PC-3 (cell line): ENCODE measurements at places on chromosomes 11 and 22.

DNA sequence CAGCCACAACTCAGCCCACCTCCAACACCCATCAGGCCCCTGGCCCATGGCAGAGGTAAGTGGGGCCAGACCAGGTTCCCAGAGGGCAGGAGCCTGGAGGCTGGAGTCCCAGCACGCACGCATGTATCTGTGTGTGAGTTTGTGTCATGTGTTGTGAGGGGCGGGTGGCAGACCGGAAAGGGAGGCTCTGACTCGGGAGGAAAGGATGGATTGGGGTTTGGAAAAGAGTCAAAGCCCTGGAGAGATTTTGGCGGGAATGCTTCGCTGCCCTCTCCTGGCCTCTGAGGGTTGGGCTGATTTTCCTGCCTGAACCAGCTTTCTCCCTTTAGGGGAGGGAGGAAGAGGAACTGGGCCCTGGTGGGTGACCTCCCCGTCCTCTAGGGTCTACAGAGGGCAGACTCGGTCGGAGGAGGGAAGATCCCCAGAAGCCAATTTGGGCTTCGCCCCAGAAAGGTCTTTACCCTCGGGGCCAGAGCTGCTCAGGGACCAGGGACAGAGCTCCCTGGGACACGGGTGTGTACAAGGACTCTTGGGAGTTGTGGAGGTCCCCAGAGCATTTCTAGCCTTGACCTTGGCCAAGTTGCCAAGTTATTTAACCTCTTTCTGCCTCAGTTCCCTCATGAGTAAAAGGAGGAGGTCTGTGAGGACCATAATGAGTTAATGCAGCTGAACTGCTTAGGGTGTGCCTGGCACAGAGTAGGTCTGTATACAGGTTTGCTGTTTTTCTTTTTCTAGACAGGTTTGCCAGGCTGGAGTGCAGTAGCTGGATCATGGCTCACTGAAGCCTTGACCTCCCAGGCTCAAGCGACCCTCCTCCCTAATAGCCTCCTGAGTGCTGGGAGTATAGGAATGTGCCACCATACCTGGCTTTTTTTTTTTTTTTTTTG is 6.9 kb downstream of the C11orf68 start:
- DNase-seq, result peak; percentile 99
- H3K27ac ChIP-seq, result peak overlapping the region; percentile 93
- no peaks in the 10 kb centered on the region for H3K27me3 ChIP-seq
- no peaks in the 10 kb centered on the region for H3K36me3 ChIP-seq

- no peaks in the 10 kb centered on the region for H3K27me3 ChIP-seq
- no peak overlapping the region for H3K27ac ChIP-seq
- DNase-seq, result peak; percentile 63
- no peak overlapping the region for H3K4me3 ChIP-seq
- no peaks in the 10 kb centered on the region for H3K36me3 ChIP-seq
Measured at GRCh38 chr11:104343578-104343977, 179.6 kb upstream of the PDGFD start.

DNA sequence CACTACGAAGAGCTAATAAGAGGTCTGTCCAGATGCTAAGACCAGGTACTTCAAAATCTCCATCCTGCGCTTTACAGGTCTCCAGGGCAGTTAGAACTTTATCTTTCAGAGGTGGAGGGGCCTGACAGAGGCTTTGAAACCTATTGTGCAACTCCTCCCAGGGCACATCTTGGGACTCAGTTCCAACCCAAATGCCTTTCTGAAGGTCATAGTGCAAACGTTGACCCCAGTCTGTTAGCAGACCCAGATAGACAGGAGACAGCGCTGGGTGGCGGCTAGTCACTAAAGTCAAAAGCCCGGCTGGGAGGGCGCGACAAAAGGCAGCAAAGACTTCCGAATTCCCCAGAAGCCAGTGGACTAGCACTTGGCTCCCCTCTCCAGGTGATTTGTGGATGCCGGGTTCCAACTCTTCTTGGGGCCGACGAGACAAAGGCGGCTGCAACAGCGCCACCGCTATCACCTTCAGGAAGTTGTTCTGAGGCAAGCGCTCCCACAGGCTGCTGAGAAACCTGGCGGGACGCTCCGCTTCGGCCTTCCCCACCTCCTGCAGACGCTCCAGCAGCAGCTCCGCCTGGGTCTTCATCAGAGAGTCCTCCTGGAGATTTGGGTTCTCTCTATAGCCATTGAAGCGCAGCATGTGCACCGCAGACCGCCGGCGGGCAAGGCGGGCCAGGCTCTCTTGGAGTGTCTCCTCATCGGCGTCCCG is 728 bp downstream of the FANCF start:
- no peaks in the 10 kb centered on the region for H3K27me3 ChIP-seq
- peak overlapping the region; percentile 85 for H3K4me3 ChIP-seq
- H3K4me1 ChIP-seq, result peaks cover 3% of the 10 kb centered on the region; the same call in 1 of the 2 replicates
- H3K27ac ChIP-seq, result peak overlapping the region; percentile 82

- H3K4me1 ChIP-seq, result peaks cover 7% of the 10 kb centered on the region
- no peak overlapping the region for H3K4me3 ChIP-seq
- H3K27ac ChIP-seq, result peak overlapping the region; percentile 21
- H3K36me3 ChIP-seq, result no peaks in the 10 kb centered on the region
Measured at GRCh38 chr11:73585834-73586575, 11.9 kb downstream of the FAM168A start.

GRCh38 chr11:78952890-78953289 is 378.2 kb upstream of the NARS2 start:
- no peak for DNase-seq
- no peak overlapping the region for H3K27ac ChIP-seq
- no peak overlapping the region for H3K4me3 ChIP-seq
- no peaks in the 10 kb centered on the region for H3K36me3 ChIP-seq
- H3K27me3 ChIP-seq, result no peaks in the 10 kb centered on the region

DNA sequence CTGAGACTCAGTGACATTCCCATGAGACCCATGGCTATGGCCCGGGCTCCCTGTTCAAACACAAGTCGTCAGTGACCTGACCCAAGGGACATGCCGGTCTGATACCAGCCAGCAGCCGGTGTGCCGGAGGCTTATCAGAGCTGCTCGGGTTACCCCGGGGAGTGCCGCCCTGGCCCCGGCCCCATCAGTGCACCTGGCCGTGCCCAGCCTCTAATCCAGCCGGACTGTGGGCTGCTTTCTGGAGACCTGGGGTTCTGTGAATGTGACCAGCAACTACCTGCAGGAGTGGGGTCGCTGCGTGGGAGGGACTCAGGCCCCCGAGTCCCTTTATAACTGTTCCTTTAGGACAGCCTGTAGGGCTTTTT is 52.7 kb downstream of the LINC01488 start:
- no peak overlapping the region for H3K27ac ChIP-seq
- H3K36me3 ChIP-seq, result no peaks in the 10 kb centered on the region
- no peaks in the 10 kb centered on the region for H3K4me1 ChIP-seq

DNA sequence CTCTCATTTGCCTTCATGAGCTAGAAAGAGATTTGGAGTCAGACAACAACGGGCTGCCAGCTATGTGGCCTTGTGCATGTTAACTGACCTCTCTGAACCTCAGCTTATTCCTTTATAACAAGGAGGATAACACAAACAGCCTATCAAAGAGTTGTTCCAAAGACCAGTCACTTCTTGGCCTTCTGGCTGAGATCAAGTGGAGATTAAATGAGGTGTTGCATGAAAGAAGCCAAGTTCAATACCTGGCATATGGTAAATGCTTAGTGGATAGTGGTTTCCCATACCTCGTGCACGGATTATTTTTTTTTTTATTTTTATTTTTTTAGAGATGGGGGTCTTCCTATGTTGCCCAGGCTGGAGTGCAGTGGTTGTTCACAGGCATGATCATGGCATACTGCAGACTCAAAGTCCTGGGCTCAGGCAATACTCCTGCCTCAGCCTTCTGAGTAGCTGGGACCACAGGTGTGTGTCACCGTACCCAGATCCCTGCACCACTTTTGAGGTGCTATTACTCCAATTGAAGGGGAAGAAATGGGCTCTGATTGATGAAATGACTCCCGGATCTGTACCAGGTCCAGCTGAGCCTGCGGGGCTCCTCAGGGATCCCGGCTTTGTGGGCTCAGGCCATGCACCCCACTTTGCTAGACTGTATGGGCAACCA is 4.9 kb downstream of the LGALS1 start:
- H3K27ac ChIP-seq, result no peak overlapping the region
- H3K27me3 ChIP-seq, result no peaks in the 10 kb centered on the region
- H3K4me1 ChIP-seq, result peaks cover 12% of the 10 kb centered on the region

- no peak overlapping the region for H3K27ac ChIP-seq
- no peaks in the 10 kb centered on the region for H3K36me3 ChIP-seq
- H3K4me1 ChIP-seq, result no peaks in the 10 kb centered on the region
- DNase-seq, result peak; percentile 38
- no peaks in the 10 kb centered on the region for H3K27me3 ChIP-seq
Measured at GRCh38 chr11:106172386-106172991, 95.0 kb downstream of the AASDHPPT start.

DNA sequence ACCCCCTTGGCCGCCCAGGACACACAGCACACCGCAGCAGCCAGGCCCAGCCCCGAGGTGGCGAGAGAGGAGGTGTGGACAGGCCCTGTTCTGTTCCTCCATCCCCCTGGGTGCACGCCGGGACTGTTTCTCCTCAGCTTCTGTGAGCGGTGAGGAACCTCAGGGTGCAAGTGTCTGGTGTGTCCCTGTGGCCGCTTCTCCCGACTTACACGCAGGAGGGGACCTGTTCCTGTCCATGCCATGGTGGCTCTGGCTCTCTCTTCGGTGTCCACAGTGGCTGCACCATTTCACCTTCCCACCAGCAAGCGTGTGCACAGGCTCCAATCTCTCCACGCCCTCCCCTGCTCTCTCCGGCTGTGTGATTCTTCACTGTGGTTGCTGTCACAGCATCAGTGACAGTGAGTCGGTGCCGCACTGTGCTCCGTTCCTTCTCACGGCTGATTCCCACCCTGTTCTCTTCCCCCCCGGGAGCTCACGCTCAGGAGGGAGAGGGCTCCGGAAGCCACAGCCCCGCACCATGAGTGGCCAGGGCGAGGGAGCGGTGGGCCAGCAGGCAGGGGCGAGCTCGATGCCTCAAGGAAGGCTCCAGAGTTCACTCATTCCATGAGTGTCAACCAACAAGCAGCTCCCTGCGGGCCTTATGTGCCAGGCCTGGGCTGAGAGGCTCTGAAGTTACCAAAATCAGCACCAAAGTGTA is 18.6 kb upstream of the WNT7B start:
- no peak for DNase-seq
- no peaks in the 10 kb centered on the region for H3K27me3 ChIP-seq
- H3K4me1 ChIP-seq, result peaks cover 17% of the 10 kb centered on the region
- no peaks in the 10 kb centered on the region; the same call in 1 of the 2 replicates for H3K36me3 ChIP-seq
- H3K27ac ChIP-seq, result no peak overlapping the region

- H3K36me3 ChIP-seq, result no peaks in the 10 kb centered on the region
- peak overlapping the region; percentile 0; the same call in 1 of the 2 replicates for H3K4me3 ChIP-seq
- H3K4me1 ChIP-seq, result peaks cover 55% of the 10 kb centered on the region
- no peaks in the 10 kb centered on the region for H3K27me3 ChIP-seq
- H3K27ac ChIP-seq, result peak overlapping the region; percentile 55
- DNase-seq, result peak; percentile 98
Measured at GRCh38 chr11:117072517-117073461, 25.4 kb downstream of the SIK3 start.

GRCh38 chr11:9315078-9315688 is 790 bp upstream of the TMEM41B start:
- H3K4me3 ChIP-seq, result peak overlapping the region; percentile 98
- DNase-seq, result no peak
- H3K27me3 ChIP-seq, result no peaks in the 10 kb centered on the region
- H3K4me1 ChIP-seq, result peaks cover 24% of the 10 kb centered on the region
- 0 out of 2 replicates have a peak, but pooled peaks cover 3% of the 10 kb centered on the region for H3K36me3 ChIP-seq

GRCh38 chr11:122393209-122393860 is 262.2 kb upstream of the UBASH3B start:
- no peak overlapping the region for H3K4me3 ChIP-seq
- H3K27me3 ChIP-seq, result peaks cover 37% of the 10 kb centered on the region
- no peaks in the 10 kb centered on the region for H3K4me1 ChIP-seq
- no peak overlapping the region for H3K27ac ChIP-seq
- DNase-seq, result no peak
- no peaks in the 10 kb centered on the region for H3K36me3 ChIP-seq

GRCh38 chr11:68256331-68256741 is 15.4 kb downstream of the C11orf24 start:
- no peaks in the 10 kb centered on the region; the same call in 1 of the 2 replicates for H3K36me3 ChIP-seq
- DNase-seq, result no peak
- H3K27me3 ChIP-seq, result no peaks in the 10 kb centered on the region
- no peak overlapping the region for H3K27ac ChIP-seq
- peaks cover 5% of the 10 kb centered on the region; the same call in 1 of the 2 replicates for H3K4me1 ChIP-seq

- H3K4me1 ChIP-seq, result no peaks in the 10 kb centered on the region
- no peak overlapping the region for H3K4me3 ChIP-seq
- no peaks in the 10 kb centered on the region for H3K27me3 ChIP-seq
- DNase-seq, result no peak
- no peak overlapping the region for H3K27ac ChIP-seq
Measured at GRCh38 chr11:70680781-70681281, 282.5 kb downstream of the CTTN start.

- no peaks in the 10 kb centered on the region for H3K27me3 ChIP-seq
- no peak for DNase-seq
- no peaks in the 10 kb centered on the region for H3K4me1 ChIP-seq
- H3K36me3 ChIP-seq, result 0 out of 2 replicates have a peak, but pooled peaks cover 3% of the 10 kb centered on the region
- no peak overlapping the region for H3K27ac ChIP-seq
- H3K4me3 ChIP-seq, result no peak overlapping the region
Measured at GRCh38 chr22:19998991-19999820, 17.4 kb downstream of the ARVCF start.

DNA sequence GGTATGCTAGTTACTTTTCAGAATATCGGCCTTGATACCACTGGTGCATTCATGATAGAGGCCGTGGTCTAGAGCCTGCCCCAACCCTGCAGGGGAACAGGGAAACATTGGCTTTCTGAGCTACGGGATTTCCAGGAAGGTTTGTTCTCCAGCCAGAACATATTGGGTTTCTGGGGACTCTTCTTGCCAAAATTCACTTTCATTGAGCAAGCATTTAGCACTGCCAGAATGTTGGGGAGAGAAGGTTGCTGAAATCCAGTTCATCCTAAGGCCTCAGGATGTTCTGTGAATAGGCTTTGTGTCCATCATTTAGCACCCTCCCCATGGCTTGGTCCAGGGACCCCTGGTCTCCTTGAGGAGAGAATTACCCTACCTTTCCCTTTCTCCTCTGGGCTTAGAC is 36.7 kb downstream of the DRG1 start:
- no peak overlapping the region for H3K4me3 ChIP-seq
- H3K27me3 ChIP-seq, result no peaks in the 10 kb centered on the region
- no peaks in the 10 kb centered on the region for H3K4me1 ChIP-seq
- no peak overlapping the region for H3K27ac ChIP-seq

DNA sequence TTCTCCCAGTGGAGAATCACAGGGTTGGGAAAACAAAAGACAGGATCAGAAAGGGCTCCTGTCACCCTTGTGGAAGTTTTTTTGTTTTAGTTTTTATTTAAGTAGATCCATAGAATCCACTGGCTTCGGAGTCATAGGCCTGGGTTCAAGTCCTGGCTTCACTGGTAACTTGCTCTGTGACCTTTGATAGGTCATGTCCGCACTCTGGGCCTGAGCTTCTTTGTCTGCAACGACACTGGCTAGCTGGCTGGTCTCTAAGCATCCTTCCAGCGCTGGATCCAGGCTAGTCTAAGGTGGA is 1.4 kb downstream of the ZFTA start:
- no peaks in the 10 kb centered on the region for H3K36me3 ChIP-seq
- H3K27me3 ChIP-seq, result no peaks in the 10 kb centered on the region
- DNase-seq, result no peak
- H3K4me3 ChIP-seq, result peak overlapping the region; percentile 100
- peaks cover 9% of the 10 kb centered on the region; the same call in 1 of the 2 replicates for H3K4me1 ChIP-seq
